ENCODE measurements at places on chromosomes 3 and 15.

GRCh38 chr3:23778446-23778845 is 27.3 kb upstream of the UBE2E1 start:
- no peak for DNase-seq

GRCh38 chr3:196886144-196886543 is 18.4 kb downstream of the SENP5 start:
- DNase-seq, result no peak

DNA sequence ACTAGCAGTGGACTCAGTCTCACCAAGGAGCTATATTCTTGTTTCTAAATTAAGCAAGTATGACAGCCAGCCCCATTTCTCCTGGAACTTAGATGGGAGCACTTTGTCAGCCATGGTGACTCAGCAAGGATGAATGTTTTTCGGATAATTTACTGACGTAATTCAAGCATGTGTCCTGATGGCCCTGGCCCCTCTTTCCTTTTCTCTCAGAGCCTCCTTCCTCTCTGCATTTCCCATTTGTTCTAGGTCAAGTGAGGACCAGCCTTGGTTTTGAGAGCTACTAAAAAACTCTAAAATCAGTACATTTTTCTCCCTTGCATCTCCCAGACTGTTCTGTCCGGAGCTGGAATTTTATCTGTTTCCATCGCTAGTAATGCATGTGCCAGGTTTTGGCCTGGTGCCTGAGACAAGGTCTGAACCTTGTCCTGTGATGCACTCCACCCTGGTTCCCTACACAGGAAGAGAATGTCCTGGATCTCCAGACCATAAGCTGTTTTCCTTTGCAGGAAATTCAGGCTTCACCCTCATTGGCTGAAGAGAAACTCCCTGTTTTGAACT is 256.6 kb upstream of the ROPN1 start:
- no peak for DNase-seq

DNA sequence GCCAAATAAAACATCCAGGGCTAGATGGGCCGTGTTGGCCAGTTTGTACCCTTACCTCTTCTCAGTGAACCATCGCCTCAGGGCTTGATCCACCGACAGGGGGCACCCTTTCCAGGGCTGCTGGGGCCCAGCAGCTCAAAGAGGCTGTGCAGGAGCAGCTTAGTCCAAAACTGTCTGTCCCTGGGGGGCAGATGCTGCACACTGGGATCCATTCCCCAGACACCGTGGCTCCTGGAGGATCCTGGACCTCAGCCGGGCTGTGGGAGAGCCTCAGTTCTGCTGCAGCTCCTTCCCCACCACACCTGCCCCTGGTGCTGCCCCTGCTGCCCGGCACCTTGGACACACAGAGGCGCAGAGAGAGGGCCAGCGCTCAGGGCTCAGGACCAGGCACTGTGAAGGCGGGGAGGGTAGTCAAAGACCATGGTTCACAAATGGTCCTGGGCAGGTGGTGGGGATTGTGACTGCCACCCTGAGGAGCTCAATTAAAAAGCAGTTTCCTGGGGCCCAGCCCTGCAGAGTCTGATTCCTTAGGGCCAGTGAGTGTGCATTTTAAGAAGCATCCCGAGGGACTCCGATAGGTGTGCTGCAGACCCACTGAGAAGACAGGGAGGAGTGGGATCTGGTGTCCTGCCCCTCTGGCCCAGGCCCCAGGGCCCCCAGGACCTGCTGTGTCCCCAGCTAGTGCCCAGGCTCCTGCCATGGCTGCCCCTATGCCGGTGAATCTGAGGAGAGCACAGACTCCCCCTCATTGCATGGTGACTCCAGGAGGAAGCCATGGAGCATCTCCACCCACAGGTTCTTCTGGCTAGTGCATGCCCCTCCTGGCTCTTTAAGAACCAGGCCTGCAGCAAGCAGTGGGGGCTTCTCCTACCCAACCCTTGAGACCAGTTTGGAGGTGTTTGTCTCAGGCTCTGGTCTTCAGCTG is 86.5 kb upstream of the PRR20G start:
- no peak for DNase-seq

- DNase-seq, result peak; percentile 21
Observed at GRCh38 chr3:189903562-189904250, 217.0 kb downstream of the P3H2 start.

- no peak for DNase-seq
Observed at GRCh38 chr15:80160570-80161156, 7.9 kb downstream of the FAH start.

GRCh38 chr15:68056097-68056865 is 2.2 kb downstream of the PIAS1 start:
- no peak for DNase-seq

Data from LNCaP clone FGC (cell line).